ENCODE measurements at places on chromosomes 16 and 17. TPM values are rescaled to one million over a fixed set of nuclear protein-coding genes. Genes with fewer than 3 reads are reported as not detected.
A peak's percentile ranks its signal among the peaks of the same experiment; 100 is the strongest.

- DNase-seq: no peak
- H3K27me3 ChIP-seq: no peaks in the 10 kb centered on the region
- H3K4me3 ChIP-seq: no peak overlapping the region
- H3K27ac ChIP-seq: no peak overlapping the region
Observed at GRCh38 chr17:52477824-52478699, 319.5 kb upstream of the CA10 start.

DNA sequence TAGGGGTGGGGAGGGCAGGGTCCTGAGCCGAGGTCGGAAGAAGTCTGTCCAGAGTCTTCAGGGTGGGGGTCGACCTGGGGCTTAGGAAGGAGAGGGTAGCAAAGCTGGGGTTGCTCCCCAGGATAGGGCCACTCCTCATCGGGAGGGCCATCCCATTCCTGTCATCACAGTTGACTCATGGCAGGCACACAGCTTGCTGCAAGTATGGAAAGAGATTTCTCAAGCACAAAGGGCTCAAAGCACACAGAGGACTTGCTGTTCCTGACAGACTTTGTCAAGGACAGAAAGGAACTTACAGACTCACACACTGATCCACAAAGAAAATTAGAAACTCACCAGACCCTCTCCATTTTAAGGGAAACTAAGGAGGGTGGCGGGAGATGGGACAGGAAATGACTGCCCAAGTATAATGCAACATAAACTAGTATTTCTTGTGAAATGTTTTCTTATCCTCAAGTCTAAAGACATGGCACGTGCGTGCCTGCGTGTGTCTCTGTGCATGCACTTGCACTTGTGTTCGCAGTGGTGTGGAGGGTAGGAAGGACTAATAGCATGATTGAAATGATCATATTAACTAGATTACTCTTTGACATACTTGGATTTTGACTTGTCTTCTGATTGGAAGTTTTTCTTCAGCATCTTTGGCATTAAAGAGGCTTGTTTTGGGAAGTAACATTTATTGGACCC, 2.4 kb downstream of the AOC2 start:
- H3K27me3 ChIP-seq: no peaks in the 10 kb centered on the region
- no peak overlapping the region for H3K4me3 ChIP-seq
- H3K36me3 ChIP-seq: peaks cover 28% of the 10 kb centered on the region
- no peak overlapping the region for H3K27ac ChIP-seq
- no peaks in the 10 kb centered on the region for H3K4me1 ChIP-seq
- no peak for DNase-seq

DNA sequence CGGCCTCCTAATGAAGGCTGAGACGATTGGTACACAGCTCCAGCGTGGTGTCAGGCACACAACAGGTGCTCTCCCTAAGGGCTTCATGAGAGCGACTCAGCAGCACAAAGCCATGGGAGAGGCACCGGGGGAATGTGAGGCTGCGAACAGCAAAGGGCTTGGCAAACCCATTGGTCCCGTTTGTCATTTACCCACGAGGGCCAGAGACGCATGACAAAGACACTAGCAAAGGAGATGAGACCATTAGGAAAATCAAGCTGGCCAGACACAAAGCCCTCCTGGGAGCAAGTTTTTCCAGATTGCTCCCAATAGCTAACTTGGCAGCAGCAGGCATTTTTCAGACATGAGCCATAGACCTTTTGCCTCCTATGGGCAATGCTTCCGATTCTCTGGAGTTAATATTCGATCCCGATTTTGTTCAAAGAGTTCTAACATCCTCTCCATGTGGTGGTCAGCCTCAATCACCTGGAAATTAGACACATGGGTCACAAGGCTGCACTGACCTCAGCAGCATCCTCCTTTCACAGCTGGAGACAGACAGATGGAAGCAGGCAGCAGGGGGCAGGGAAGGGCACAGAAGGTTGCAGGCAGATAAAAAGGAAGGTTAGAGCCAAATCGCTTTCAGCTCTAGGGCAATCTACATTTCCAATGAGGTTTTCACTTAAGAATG, 38.2 kb downstream of the TK2 start:
- no peaks in the 10 kb centered on the region for H3K27me3 ChIP-seq
- H3K4me3 ChIP-seq: no peak overlapping the region
- H3K36me3 ChIP-seq: no peaks in the 10 kb centered on the region
- no peak overlapping the region for H3K27ac ChIP-seq
- DNase-seq: no peak
- peaks cover 7% of the 10 kb centered on the region for H3K4me1 ChIP-seq

- no peaks in the 10 kb centered on the region for H3K4me1 ChIP-seq
- no peak overlapping the region for H3K27ac ChIP-seq
- no peaks in the 10 kb centered on the region for H3K36me3 ChIP-seq
- H3K4me3 ChIP-seq: no peak overlapping the region
- H3K27me3 ChIP-seq: no peaks in the 10 kb centered on the region
Observed at GRCh38 chr17:15264542-15264941, 584 bp downstream of the PMP22 start.

GRCh38 chr16:66662445-66663194, 33.9 kb downstream of the CMTM4 start:
- H3K36me3 ChIP-seq: no peaks in the 10 kb centered on the region
- H3K27ac ChIP-seq: no peak overlapping the region
- no peaks in the 10 kb centered on the region for H3K27me3 ChIP-seq
- H3K4me1 ChIP-seq: no peaks in the 10 kb centered on the region

GRCh38 chr16:83070416-83071209, 443.8 kb downstream of the CDH13 start:
- H3K4me3 ChIP-seq: no peak overlapping the region
- no peak overlapping the region for H3K27ac ChIP-seq
- DNase-seq: no peak
- peaks cover 58% of the 10 kb centered on the region for H3K4me1 ChIP-seq
- H3K27me3 ChIP-seq: no peaks in the 10 kb centered on the region

DNA sequence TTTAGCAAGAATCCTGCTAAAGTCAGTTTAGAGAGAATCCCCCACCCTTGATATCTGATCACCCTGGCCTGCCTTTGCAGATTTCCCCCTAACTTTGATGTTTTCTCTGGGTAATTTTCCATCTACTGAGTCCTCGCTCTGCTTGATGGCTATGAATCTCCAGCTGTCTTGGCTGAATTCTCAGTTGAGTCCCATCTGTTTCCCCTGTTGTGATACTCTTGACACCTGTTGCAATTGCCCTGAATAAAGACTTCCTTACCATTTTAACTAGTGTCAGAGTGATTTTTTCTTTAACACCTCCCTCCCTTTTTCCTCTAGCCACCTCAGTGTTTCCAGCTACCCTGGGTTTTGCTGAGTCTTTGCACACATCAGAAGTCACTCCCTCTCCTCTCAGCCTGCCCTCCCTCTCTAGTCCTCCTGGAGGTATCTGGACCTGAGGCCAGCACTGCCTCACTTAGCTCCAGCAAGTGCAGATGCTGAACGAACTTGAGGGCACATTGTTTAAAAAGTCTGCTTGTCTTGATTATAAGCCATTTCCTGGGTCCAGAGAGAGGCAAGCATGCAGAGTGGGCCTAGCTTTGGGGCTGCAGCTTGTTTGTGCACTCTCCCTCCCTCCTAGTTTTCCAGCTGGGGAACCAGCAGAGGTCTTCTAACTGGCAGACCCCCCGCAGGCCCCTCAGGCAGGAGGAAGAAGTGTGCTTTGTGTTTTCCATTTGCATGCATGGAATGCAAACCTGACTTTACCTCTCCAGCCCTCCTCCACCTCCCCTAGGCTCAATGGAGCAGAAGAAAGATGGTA, 33.2 kb downstream of the SPACA3 start:
- H3K4me3 ChIP-seq: no peak overlapping the region
- no peak overlapping the region for H3K27ac ChIP-seq
- H3K36me3 ChIP-seq: no peaks in the 10 kb centered on the region
- H3K27me3 ChIP-seq: no peaks in the 10 kb centered on the region

GRCh38 chr17:17154981-17155380, 51.2 kb downstream of the PLD6 start:
- H3K4me1 ChIP-seq: peaks cover 6% of the 10 kb centered on the region
- no peak overlapping the region for H3K4me3 ChIP-seq
- no peaks in the 10 kb centered on the region for H3K36me3 ChIP-seq
- DNase-seq: no peak
- no peaks in the 10 kb centered on the region for H3K27me3 ChIP-seq

DNA sequence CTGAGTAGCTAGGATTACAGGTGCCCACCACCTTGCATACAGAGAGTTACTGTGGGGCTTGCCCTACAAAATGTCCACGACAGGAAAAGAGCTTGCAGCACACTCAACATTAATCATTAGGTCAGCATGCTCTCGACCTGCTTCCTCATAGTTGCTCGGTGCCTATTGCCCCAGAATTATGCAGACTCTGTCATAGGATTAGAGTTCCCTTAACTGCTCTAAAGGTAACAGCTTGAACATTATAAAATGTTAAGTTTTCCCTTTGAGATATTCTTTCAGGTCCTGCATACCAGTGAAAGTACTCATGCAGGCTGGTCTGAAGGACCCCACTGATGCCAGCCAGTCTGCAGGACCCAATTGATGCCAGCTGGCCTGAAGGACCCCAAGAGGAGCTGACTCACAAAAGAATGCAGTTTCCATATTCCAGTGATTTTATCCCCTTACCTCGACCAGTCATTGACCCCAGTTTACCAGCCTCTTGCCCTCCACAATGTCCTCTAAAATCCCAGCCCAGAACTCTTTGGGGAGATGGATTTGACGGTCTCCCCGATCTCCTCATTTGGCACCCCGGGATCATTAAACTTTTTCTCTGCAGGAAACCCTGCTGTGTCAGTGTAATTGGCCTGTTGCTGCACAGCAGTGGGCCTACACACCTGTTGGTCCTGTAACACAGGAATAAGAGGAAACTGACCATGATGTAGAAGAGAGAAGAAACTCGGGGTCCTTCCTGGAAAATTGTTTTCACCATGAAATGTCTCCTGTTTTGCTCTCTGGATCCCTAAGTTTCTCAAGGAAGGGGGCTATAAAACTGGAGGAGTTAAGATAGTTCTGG, 10.6 kb downstream of the ICAM2 start:
- H3K4me3 ChIP-seq: no peak overlapping the region
- H3K36me3 ChIP-seq: no peaks in the 10 kb centered on the region
- H3K4me1 ChIP-seq: no peaks in the 10 kb centered on the region
- DNase-seq: no peak

DNA sequence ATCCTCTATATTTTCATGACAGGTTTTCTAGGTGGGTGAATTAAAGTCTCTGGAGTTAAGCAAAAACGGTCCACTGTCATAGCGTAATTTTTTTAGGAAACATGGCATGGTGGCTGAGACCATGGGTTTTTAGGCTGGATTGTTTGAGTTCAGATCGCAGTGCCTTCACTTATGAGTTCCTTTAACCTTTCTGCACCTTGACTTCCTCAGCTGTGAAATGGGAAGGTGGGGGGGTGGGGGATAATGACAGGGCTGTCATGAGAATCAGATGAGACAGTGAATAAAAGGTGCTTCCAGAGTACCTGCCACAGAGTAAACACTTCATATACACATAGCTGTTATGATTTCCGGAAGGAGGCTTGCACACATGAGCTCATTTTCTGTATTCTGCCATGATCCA, 11.8 kb downstream of the PRCD start:
- H3K27ac ChIP-seq: no peak overlapping the region
- H3K4me1 ChIP-seq: peaks cover 4% of the 10 kb centered on the region
- no peaks in the 10 kb centered on the region for H3K27me3 ChIP-seq
- no peak overlapping the region for H3K4me3 ChIP-seq
- no peaks in the 10 kb centered on the region for H3K36me3 ChIP-seq

DNA sequence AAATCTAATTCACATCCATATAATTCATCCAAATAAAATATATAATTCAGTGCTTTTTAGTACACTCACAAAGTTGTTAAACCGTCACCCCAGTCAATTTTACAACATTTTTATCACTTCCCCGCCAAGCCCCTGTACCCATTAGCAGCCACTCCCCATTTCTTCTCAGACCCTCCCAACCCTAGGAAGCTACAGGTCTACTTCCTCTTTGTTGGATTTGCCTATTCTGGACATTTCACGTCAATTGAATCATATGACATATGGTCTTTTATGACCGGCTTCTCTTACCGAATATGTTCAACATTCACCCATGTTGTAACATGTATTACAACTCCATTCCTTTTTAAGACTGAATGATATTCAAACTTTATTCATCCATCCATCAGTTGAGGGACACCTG, 19.9 kb upstream of the MLKL start:
- no peak overlapping the region for H3K27ac ChIP-seq
- H3K4me3 ChIP-seq: no peak overlapping the region
- no peaks in the 10 kb centered on the region for H3K27me3 ChIP-seq
- peak; percentile 73 for DNase-seq
- peaks cover 7% of the 10 kb centered on the region for H3K4me1 ChIP-seq

DNA sequence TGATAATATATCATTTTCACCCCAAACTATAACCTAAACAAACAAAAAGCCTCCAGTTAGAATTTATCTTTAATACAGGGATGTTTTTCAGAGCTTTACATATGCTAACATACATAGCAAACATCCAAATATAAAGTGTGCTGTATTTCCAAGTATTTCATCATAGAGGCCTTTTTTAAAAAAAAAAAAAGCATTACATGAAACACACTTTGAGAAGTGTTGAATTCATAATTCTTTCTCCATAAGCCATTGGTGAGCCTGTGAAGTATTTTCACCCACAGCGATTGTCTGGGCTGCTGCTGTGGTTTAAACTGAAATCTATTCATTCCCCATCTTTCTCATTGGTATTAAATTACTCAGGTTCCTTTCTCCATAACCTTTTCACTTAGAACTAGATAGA, 503.4 kb upstream of the CDH8 start:
- no peaks in the 10 kb centered on the region for H3K27me3 ChIP-seq
- no peak overlapping the region for H3K27ac ChIP-seq
- H3K4me1 ChIP-seq: no peaks in the 10 kb centered on the region

DNA sequence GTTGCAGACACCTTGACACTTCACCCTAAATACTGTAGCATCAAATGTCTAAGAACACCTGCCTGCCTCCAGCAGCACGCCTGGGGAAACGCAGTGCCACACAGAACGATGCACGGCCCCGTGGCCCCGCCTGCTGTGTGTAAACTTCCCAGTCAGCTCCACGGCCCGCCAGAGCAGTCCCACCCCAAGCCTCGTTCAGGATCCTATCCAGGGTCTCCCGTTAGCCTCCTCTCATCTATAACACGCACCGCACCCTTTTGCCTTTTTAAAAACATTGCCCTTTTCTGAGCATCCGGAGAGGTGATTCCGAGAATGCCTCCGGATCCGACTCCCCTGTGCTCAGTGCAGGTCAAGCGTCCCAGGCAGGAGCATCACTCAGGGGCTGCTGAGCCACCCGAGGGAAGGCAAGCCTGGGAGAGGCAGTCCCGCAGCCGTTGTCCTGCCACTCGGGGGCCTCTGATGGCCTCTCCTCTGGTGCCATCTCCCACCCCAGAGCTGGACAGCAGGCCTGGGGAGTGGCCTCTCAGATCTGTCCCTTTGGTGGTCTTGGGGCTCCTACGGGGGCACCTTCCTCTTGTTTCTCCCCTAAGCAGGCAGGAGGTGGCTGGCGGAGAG, 37.9 kb upstream of the SLC38A10 start:
- no peaks in the 10 kb centered on the region for H3K4me1 ChIP-seq
- DNase-seq: no peak
- H3K27ac ChIP-seq: no peak overlapping the region
- no peak overlapping the region for H3K4me3 ChIP-seq
- H3K36me3 ChIP-seq: no peaks in the 10 kb centered on the region

Gene ZNF768
- 59.4 TPM for total RNA-seq

Gene MCRIP2
- total RNA-seq: 41.7 TPM

Gene ODF4
- total RNA-seq: not detected

Gene CCL17
- total RNA-seq: not detected

Data from Karpas-422 (cell line).